ENCODE measurements at places on chromosomes 1 and 21. TPM values are rescaled to one million over a fixed set of nuclear protein-coding genes. Genes with fewer than 3 reads are reported as not detected.

The KCNJ9 gene
- not detected for total RNA-seq

GRCh38 chr1:28144203-28145135 is 32.0 kb downstream of the PTAFR start:
- no peak for DNase-seq

The HIPK1 gene
- total RNA-seq = 33.9 TPM

GRCh38 chr1:231990388-231990787 is 363.8 kb downstream of the DISC1 start:
- DNase-seq = peak; percentile 17

The TMEM200B gene
- total RNA-seq = 6.5 TPM
